CD8-positive, alpha-beta memory T cell (primary cell): ENCODE measurements at places on chromosomes 7 and 10. TPM values are rescaled to one million over a fixed set of nuclear protein-coding genes. Genes with fewer than 3 reads are reported as not detected.

PNLIPRP1 gene
- not detected for total RNA-seq

ASZ1 gene
- not detected for total RNA-seq

PTER gene
- 24.1 TPM for total RNA-seq

EBF3 gene
- total RNA-seq: not detected

IDI2 gene
- total RNA-seq: not detected

RPA3 gene
- total RNA-seq: 145 TPM

OR13A1 gene
- total RNA-seq: not detected

INA gene
- total RNA-seq: 0.73 TPM

GRCh38 chr10:77922566-77923179, 3.9 kb downstream of the DLG5 start:
- peaks cover 7% of the 10 kb centered on the region for H3K27me3 ChIP-seq
- no peak for DNase-seq
- no peaks in the 10 kb centered on the region for H3K4me1 ChIP-seq
- H3K36me3 ChIP-seq: no peaks in the 10 kb centered on the region

DNA sequence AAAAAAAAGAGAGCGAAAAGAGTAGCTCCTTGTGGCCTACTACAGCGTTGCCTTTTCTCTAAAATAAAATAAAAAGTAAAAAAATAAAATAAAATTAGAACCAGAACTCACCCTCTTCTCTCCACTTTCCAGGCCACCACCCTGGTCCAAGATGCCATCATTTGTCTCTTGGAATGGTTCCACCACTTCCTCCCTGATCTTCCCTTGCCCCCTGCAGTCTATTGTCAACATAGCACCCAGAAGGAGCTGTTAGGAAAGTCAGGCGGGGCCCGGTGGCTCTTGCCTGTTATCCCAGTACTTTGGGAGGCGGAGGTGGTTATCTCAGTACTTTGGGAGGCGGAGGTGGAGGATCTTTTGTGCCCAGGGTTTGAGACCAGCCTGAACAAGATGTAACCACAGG, 7.6 kb upstream of the GRID2IP start:
- no peak overlapping the region for H3K4me3 ChIP-seq
- H3K36me3 ChIP-seq: no peaks in the 10 kb centered on the region
- no peaks in the 10 kb centered on the region for H3K27me3 ChIP-seq
- peak; percentile 17 for DNase-seq

- no peaks in the 10 kb centered on the region for H3K36me3 ChIP-seq
- no peak overlapping the region for H3K27ac ChIP-seq
- DNase-seq: no peak
- peaks cover 8% of the 10 kb centered on the region for H3K4me1 ChIP-seq
- no peak overlapping the region for H3K4me3 ChIP-seq
Observed at GRCh38 chr7:100247152-100247757, 27.5 kb downstream of the PVRIG start.

- no peak for DNase-seq
- H3K27me3 ChIP-seq: no peaks in the 10 kb centered on the region
- no peaks in the 10 kb centered on the region for H3K36me3 ChIP-seq
- H3K4me3 ChIP-seq: no peak overlapping the region
- H3K27ac ChIP-seq: no peak overlapping the region
- no peaks in the 10 kb centered on the region for H3K4me1 ChIP-seq
Observed at GRCh38 chr10:521261-522250, 167.9 kb downstream of the DIP2C start.

GRCh38 chr7:54831046-54831643, 72.1 kb upstream of the SEC61G start:
- DNase-seq: no peak
- H3K4me3 ChIP-seq: no peak overlapping the region
- no peak overlapping the region for H3K27ac ChIP-seq
- no peaks in the 10 kb centered on the region for H3K36me3 ChIP-seq
- H3K27me3 ChIP-seq: no peaks in the 10 kb centered on the region

GRCh38 chr10:46235705-46236545, 50.9 kb upstream of the ANTXRL start:
- H3K4me1 ChIP-seq: peaks cover 2% of the 10 kb centered on the region
- no peak overlapping the region for H3K4me3 ChIP-seq
- H3K36me3 ChIP-seq: peaks cover 5% of the 10 kb centered on the region
- no peak overlapping the region for H3K27ac ChIP-seq
- H3K27me3 ChIP-seq: no peaks in the 10 kb centered on the region

GRCh38 chr10:64497306-64497705, 976.1 kb downstream of the REEP3 start:
- no peaks in the 10 kb centered on the region for H3K27me3 ChIP-seq
- H3K36me3 ChIP-seq: no peaks in the 10 kb centered on the region
- no peak overlapping the region for H3K4me3 ChIP-seq
- DNase-seq: no peak
- no peak overlapping the region for H3K27ac ChIP-seq
